HuH-7 (cell line): ENCODE measurements at places on chromosomes 3 and 15.

- no peak for DNase-seq
Observed at GRCh38 chr3:130529486-130530215, 12.7 kb downstream of the COL6A6 start.

GRCh38 chr3:104717828-104718196 lies 648.9 kb upstream of the ALCAM start:
- no peak for DNase-seq

- no peak for DNase-seq
Observed at GRCh38 chr3:159583662-159584061, 405.0 kb upstream of the IL12A start.

DNA sequence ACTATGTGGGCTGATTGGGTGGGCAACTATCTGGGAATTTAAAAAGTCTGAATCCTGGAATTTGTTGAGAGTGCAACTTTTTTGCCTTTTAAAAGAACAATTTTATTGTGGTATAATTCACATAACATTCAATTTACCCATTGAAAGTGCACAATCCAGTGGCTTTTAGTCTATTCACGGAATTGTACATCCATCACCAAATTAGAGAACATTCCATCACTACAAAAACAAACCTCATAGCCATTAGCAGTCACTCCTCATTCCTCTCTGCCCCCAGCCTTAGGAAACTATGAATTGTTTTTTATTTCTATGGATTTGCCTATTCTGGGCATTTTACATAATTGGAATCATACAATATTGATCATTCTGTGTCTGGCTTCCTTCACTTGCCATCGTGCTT lies 101.8 kb upstream of the ALDH1A3 start:
- DNase-seq, result no peak

DNA sequence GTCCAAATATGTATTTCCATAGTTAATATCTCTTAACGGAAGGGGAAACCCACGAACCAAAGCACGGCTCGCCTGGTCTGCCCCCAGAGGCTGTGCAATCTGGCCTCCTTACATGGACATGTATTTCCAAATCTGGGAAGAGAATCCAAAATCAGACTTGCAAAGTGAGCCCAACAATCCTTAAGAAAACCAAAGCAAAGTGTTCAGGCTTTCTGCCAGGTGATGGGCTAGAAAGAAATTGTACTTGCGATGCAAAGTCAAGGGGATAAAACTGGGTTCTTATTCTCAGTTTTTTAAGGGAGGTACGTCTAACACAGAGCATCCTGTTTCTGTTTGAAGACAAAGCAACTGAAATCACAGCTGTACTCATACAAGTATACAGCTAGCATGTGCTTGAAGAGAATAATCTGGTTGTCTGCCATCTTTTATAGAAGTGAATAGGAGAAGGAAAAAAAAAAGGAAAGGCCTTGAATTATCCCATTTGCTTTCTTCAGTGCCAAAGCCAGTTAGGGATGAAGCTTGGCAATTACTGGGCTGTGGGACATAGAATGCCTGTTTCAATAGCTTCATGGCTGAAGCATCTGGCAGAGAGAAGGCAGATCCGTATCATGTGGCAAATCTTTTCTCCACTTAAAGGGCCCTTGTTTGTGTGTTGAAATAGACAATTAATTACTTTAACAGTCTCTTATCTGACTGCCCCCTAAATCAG lies 48.4 kb downstream of the LRIG1 start:
- DNase-seq, result no peak

- no peak for DNase-seq
Observed at GRCh38 chr3:183317886-183318865, 65.1 kb downstream of the B3GNT5 start.

DNA sequence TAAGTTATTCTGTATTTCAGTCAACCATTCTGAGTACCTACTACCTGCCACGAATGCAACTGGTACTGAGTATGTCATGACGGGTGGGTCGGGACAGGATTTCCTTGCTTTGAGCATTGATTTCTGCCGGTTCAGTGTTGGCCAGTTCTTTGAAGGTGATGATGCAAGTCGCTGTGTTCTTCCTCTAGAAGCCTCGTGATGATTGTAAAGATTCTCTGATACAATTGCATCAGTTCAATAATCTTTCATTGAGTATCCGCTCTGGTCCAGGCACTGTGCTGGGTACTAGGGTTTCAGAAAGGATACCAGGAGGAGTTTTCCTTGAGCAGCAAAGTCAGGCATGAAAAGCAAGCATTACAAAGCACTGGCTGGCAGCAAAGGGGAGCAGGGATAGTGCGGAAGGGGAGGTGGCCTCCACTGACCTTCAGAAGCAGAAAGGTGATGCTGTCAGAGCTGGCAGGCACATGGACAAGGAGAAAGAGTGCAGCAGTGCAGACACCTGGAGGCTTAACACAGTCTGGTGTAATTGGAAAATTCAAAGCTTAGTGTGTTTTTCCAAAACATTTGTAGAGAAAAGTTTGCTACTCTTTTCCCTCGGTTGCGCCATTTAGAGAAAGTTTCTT lies 100.1 kb downstream of the RPL39L start:
- no peak for DNase-seq

GRCh38 chr3:14508966-14509795 lies 31.0 kb downstream of the GRIP2 start:
- DNase-seq, result peak; percentile 98

GRCh38 chr3:47057212-47057671 lies 77.8 kb downstream of the NBEAL2 start:
- no peak for DNase-seq

- no peak for DNase-seq
Observed at GRCh38 chr15:74245342-74245931, 9.3 kb downstream of the CCDC33 start.

DNA sequence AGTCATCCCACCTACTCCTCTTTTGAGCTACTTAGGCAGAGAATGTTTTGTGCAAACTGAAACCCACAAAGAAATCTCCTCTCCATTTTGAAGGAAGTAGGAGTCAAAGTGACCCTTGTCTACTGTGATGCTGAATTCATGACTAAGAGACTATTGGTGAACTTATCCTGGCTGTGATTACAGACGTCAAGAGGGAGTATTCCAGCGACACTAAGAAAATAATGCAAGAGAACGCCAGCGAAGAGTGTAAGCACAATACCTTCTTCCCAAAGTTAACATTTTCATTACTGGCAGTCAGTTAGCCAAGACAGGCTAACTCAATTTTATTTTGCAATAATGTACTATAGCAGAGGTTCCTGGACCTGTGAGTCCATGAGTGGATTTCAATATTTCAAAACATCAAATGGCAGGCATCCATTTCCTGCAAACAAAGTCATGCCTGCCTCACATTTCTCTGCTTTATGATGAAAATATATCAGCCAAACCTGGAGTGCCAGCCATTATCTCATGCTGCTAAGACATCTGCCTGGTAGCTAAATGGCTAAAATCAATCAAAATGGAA lies 59.0 kb downstream of the CTNNB1 start:
- DNase-seq, result no peak

DNA sequence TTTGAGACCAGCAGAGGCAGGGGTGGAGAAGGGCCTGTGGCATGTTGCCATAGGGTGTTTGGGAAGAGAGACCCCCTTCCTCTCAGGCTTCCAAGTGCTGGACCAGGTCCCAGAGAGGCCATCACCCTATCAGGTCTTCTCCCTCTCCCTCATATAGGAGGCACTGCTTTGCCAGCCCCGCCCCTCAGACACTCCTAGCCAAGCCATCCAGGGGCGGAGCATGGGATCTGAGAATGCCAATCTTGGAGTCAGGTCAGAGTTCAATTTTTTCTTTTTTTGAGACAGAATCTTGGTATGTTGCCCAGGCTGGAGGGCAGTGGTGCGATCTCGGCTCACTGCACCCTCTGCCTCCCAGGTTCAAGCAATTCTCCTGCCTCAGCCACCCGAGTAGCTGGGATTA lies 32.7 kb downstream of the CRABP1 start:
- peak; percentile 69 for DNase-seq

- DNase-seq, result no peak
Observed at GRCh38 chr15:63843901-63844317, 10.2 kb upstream of the HERC1 start.

- DNase-seq, result no peak
Observed at GRCh38 chr15:42474827-42475226, 16.1 kb downstream of the ZNF106 start.
